Hepatic stellate cell (primary cell): ENCODE measurements at places on chromosomes 6 and 20.
A peak's percentile ranks its signal among the peaks of the same experiment; 100 is the strongest.

- DNase-seq: peak; percentile 58
Observed at GRCh38 chr6:119533603-119534279, 184.2 kb upstream of the MAN1A1 start.

- no peak for DNase-seq
Observed at GRCh38 chr20:19765266-19765665, 7.2 kb downstream of the RIN2 start.

- DNase-seq: no peak
Observed at GRCh38 chr6:105301072-105301503, 101.8 kb downstream of the PREP start.

DNA sequence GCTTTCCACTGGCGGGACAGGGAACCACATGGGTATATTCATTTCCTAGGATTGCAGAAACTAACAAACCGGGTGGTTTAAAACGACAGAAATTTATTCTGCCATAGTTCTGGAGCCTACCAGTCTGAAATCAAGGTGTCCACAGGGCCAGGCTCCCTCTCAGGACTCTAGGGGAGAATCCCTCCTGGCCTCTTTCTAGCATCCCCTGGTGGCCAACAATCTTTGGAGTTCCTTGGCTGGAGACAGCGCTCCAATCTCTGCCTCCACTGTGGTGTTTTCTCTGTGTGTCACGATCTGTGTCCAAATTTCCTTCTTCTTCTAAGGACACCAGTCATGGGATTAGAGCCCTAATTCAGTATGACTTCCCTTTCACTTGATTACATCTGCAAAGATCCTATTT lies 95.0 kb downstream of the SCML4 start:
- DNase-seq: no peak

DNA sequence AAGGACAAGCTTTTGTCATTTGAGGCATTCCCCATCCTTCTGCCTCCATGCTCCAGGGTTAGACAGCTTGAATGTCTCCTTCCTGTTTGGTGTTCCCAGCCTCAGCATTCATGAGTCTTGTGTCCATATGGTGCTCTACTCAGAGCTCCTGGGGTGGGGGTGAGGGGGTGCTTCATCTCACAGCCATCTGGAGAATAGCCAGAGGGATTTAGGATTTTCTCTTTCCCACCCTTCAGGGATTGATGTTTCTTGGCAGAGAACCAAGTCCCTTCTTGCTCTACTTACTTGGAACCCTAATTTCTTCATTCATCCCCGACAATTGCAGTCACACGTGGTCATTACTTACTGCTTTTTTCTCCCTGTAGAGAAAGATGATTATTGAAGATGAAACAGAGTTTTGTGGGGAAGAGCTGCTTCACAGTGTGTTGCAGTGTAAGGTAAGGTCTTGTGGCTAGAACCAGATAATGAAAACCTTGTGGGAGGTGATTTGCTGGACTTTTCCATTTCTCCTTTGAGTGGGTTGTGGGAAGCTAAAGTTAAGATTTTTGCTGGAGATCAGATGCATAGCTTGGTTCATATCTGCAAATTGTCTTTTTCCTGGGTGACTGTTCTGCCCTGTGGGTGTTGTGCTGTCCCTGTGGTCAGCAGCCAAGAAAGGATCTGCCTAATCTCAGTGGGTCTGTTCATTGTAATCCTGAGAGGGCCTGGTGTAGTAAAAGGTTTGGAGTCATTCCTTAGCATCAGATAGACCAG lies 18.6 kb downstream of the CMTR1 start:
- no peak for DNase-seq

DNA sequence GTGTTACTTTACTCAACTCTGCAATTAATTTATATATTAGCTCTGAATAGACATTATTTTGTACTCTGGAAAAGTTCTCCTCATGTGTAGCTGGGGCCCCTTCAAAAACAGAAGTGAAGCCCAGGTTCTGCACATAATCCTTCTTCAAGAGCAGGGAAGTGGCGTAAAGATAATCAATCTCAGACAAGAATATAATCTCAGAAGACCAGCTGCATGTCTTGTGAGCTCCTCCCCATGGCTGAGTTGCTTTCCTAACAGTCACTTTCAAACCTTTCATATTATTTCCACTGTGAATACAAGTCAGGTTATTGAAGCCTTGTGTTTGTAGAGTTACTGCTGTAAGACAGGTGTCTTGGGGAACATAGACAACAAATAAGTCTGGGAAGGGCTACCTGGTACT lies 691.9 kb downstream of the RFPL4B start:
- DNase-seq: no peak

DNA sequence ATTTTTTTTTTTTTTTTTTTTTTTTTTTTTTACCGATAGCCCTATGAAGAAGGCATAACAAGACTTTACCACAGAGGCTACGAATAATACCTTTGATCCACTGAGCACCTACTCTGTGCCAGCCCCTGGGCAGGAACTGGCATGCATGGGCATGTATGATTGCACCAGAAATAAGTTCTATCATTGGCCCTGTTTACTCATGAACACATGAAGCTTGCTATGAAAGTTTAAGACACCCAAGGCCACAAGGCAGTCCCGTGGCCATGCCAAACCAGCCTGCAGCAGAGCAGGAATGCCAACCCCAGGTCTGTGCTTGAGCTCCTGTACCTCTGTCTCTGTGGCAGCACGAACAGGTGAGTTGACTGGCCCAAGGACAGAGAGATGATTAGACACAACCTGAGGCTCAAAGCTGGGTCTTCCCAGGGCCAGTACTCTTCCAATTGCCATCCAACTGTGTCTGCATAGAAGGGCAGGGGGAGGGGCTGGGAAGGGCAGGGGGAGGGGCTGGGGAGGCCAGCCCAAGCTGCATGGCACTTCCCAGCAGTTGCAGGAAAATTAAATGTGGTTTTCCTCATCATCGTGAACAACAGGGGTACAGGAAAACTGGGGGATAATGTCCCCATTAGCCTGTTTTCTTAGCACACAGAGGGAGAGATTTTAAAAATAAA lies 63.5 kb downstream of the LRFN2 start:
- no peak for DNase-seq

- DNase-seq: no peak
Observed at GRCh38 chr20:59939052-59939878, 840 bp downstream of the PPP1R3D start.

- DNase-seq: peak; percentile 62
Observed at GRCh38 chr6:151067684-151068596, 171.8 kb upstream of the AKAP12 start.

DNA sequence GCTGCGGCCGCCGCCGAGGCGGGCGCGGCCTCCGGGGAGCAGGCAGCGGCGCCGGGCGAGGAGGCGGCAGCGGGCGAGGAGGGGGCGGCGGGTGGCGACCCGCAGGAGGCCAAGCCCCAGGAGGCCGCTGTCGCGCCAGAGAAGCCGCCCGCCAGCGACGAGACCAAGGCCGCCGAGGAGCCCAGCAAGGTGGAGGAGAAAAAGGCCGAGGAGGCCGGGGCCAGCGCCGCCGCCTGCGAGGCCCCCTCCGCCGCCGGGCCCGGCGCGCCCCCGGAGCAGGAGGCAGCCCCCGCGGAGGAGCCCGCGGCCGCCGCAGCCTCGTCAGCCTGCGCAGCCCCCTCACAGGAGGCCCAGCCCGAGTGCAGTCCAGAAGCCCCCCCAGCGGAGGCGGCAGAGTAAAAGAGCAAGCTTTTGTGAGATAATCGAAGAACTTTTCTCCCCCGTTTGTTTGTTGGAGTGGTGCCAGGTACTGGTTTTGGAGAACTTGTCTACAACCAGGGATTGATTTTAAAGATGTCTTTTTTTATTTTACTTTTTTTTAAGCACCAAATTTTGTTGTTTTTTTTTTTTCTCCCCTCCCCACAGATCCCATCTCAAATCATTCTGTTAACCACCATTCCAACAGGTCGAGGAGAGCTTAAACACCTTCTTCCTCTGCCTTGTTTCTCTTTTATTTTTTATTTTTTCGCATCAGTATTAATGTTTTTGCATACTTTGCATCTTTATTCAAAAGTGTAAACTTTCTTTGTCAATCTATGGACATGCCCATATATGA lies 3.2 kb downstream of the MARCKS start:
- DNase-seq: no peak

DNA sequence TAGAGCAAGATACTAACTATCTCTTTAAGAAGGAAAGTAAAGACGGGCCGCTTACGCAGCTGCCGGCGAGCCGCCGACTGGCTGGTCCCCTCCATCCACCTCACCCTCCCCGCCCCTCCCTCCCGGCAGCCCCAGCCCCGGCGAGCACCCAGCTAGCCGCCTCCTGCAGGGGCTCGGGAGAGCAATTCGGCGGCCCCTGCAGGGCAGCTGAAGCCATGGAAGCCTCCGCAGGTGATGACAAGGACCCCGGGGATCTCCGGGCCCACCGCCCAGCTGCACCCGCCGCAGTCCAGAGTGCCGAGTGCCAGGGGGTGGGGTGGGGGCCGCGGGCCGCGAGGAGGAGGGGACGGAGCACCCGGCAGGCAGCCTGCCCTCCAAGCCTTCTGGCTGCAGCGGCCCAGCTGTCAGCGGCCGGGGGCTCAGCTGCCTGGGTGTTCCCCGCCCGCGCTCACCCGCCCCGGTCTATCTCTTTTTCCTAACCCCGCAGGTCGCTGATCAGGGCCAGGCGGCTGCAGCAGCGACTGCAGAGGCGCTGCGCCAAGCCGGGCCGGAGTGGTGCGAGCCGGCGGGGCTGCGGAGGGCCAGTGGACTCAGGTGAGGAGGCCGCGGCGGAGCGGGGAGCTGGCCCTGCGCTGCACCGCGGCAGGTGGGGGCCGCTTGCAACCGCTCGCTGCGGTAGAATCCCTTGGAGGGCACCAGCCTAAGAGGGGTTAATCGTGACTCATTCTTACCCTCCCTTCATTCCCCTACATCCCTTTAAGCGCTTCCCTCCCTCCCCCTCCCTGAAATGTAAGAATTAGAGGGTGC lies at the start of gene SNPH:
TSS of gene SNPH (plus strand) at position 128 of the 807 bp plus-strand sequence. CDS start 29,946 bp downstream, outside the sequence.
- peak; percentile 74 for DNase-seq

DNA sequence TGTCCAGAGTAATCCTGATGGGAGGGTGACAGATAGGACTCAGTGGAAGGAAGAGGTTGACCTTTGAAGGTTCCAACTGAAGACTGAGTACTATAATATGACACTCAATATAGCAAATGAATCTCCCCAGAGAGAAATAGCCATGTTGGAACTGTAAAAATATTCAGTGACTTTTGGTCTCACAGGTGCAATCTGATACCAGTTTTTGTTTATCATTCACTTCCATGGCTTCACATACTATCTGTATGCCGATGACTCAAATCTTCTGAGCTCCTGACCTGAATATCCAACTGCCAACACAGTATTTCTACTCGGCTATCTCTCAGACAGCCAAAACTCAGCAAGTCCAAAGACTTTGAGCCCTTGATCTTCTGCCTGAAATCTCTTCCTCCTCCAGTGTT lies 21.8 kb upstream of the PKHD1 start:
- DNase-seq: no peak

GRCh38 chr6:156880913-156881312 lies 103.7 kb downstream of the ARID1B start:
- DNase-seq: no peak

GRCh38 chr6:37785002-37785662 lies 34.4 kb upstream of the ZFAND3 start:
- no peak for DNase-seq

DNA sequence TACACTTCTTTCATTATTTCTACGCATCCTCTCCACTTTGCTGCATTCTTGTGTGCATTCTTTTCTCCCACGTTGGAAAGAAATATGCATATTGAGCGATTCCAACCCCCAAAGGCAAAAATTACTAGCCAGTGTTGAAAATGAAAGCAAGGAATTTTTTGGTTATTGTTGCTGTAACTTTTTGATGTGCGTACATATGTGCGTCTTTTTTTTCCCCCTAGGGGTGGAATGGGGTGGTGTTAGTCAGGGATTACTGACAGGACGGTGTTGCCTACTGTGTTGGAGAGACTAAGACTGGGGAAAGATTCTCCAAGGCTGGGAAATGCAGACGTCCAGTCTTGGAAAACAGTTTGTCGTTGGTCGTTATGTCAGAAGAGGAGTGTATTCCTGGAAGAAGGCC lies 44.2 kb upstream of the ESR1 start:
- DNase-seq: peak; percentile 46

GRCh38 chr6:152598421-152598820 lies 38.7 kb downstream of the SYNE1 start:
- no peak for DNase-seq

DNA sequence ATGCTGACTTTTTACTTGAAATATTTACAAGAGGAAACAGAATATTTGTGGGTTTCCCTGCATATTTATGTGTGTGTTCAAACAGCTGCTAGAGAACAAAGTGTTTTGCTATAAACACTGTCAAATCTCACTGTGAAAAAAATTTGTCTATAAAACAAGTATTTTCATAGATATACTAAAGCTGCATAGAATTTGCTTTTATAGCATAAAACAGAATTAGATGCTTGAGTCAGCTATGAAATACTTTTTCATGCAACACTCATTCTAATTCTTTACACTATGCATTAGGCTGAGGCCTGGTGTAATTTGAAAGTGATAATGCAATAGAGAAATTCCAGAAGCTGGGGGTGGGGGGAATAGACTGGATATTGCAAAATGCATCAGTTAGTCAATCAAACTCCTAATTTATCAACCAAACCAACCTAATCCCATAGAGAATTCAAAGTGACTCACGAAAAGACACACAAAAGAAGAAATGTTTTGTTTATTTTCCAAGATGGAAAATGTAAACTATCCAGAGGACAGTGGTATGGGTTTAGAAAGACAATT lies 148.2 kb downstream of the LAMA2 start:
- no peak for DNase-seq

DNA sequence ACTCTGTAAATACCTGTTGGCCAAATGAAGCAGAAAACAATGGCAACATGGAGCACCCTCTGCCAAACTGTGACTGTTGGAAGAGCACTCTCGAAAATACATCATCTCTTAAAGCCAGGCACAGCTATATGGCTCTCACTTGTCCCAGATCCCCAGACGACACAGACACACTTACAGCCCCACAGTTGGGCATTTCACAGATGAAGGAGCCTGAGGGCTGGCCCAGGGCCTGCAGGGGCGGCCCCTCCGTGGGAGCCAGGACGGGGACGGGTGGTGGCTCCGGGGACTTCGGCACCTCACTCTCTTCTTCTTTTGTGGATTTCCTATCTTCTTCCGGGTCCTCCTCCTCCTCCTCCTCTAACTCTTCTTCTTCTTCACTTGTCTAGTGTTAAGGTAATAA lies 18.4 kb upstream of the MRPS10 start:
- no peak for DNase-seq

- no peak for DNase-seq
Observed at GRCh38 chr6:36769676-36770499, 69.4 kb downstream of the CPNE5 start.

GRCh38 chr6:134162932-134163331 lies 110.5 kb upstream of the SLC2A12 start:
- DNase-seq: no peak

DNA sequence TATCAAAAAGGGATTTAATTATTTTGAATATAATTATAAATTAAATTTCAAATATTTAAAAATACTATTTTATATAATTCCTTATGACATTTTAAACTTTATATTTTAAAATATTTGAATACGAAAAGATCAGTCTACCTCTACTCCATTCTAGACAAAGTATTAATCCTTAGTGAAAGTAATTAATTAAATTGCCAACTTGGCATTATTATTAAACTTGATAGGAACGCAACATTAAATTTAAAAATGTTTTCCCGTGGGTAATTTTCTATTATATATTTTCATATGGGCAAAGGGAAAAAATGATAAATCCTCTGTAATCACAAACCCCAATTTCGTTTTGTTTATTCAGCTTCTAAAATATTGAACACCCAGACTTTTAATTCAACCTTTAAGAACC lies 8.4 kb upstream of the FHL5 start:
- DNase-seq: no peak
